Foreskin melanocyte (primary cell): ENCODE measurements at places on chromosomes 11 and 22.

- no peak for DNase-seq
Measured at GRCh38 chr11:36711104-36711825, 113.2 kb upstream of the RAG2 start.

DNA sequence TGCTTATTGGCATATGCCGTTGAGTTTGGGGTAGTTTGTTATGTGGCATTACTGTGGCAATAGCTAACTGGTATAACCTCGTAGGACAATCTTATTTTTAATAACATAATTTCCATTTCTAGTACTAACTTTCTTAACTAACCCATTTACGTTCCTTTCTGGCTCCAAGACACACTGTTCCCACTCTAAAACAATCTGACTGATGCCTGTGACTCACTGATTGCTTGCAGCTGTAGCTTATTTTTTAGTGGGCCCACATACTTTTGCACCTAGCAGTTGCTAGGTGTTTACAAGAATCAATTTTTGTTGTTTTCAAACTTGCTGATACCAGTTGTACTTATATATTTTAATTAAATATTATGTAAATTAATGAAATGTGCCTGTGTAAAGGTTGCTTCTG, 52.2 kb downstream of the FAT3 start:
- DNase-seq: no peak

GRCh38 chr11:12163181-12163941, 53.0 kb downstream of the MICAL2 start:
- DNase-seq: no peak

- no peak for DNase-seq
Measured at GRCh38 chr11:94650756-94651155, 83.6 kb downstream of the PIWIL4 start.

DNA sequence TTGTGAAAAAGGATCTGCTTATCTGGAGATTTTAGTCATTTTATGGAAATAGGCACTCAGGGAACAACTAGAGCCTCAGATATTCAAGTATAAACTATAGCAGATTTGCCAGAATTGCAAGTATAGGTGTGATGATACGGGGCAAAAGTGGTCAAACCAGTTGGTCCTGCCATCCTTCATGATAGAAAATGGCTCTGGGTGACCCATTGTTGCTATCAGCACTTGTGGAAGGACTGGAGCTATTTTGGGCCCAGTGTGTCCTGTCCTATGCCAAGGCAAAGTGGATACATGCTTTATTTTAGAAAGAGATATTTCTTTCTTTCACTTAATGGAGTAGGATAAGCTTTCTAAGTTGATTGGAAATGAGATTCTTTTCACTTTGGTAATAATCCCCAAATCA, 85.2 kb downstream of the PPP6R3 start:
- DNase-seq: no peak

GRCh38 chr11:65584723-65585171, 8.9 kb downstream of the EHBP1L1 start:
- DNase-seq: no peak

- no peak for DNase-seq
Measured at GRCh38 chr22:19807161-19807913, 46.8 kb downstream of the TBX1 start.

- no peak for DNase-seq
Measured at GRCh38 chr11:123799438-123799837, 6.7 kb downstream of the OR6M1 start.
